ENCODE measurements at places on chromosomes 2 and 18. TPM values are rescaled to one million over a fixed set of nuclear protein-coding genes. Genes with fewer than 3 reads are reported as not detected.

DNA sequence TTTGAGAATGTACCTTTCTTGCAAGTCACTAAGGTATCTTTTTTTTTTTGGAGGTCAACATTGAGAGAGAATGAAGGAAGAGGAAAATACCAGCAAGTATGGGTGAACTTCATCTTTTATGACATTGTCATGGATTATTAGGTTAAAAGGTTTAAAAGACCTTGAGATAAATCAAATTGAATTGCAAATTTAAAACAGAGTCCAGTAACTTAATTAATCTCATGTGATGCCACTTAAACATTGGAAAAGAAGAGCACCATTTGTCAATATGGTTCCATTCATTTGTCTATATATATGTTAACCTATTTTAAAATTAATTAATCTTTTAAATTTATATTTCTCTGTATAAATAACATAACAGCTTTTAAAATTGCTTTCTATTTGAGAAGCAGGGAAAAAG, 83.8 kb downstream of the PPP1R1C start:
- H3K4me3 ChIP-seq = no peak overlapping the region
- DNase-seq = no peak
- H3K36me3 ChIP-seq = no peaks in the 10 kb centered on the region
- H3K27me3 ChIP-seq = no peaks in the 10 kb centered on the region

GRCh38 chr2:5392658-5393057, 299.5 kb upstream of the SOX11 start:
- H3K36me3 ChIP-seq = no peaks in the 10 kb centered on the region
- H3K4me1 ChIP-seq = peaks cover 12% of the 10 kb centered on the region

DNA sequence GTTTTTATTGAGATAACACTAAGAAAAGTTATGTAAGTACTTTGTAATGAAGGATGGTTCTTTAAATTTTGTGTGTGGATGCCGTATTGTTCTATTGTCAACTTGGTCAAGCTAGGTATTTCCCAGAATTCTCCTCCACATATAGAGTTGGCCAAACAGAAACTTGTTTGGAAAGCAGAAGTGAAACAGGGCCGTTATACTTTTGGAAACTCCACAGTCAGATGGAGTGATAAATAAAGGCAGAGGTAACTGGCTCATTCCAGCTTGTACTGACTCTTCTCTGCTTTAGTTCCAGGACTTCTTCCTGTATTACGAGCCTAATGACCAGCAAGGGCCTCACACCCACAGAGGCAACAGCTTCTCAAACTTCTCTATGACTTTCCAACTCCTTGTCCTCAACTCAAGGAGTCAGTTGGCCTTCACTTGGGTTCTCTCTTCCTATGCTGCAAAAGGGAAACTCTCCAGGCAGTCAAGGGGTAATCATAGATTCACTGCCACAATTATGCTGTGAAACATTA, 16.4 kb upstream of the STARD7 start:
- peaks cover 4% of the 10 kb centered on the region for H3K36me3 ChIP-seq
- no peak for DNase-seq
- H3K27ac ChIP-seq = no peak overlapping the region
- H3K4me3 ChIP-seq = no peak overlapping the region
- no peaks in the 10 kb centered on the region for H3K4me1 ChIP-seq

GRCh38 chr2:177295484-177295883, 31.0 kb upstream of the NFE2L2 start:
- H3K27me3 ChIP-seq = no peaks in the 10 kb centered on the region
- peak overlapping the region; percentile 16 for H3K27ac ChIP-seq
- no peak for DNase-seq

DNA sequence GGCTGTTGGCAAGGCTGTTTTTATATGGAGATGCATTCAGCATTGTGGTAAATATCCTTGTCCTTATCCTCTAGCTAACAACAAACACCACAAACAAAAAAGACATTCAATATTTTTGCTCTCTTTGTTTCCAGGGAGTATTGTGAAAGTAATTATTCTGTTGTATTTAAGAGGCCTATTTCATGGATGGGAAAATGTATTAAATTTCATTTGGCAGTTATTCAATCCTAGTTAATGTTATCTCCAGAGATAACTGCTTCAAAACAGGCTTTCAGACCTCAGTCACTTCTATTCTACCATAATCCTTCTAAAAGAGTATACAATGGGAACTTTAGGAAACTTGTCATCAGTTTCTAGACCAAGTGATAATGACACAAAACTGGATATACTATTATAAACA, 280.5 kb upstream of the CCDC68 start:
- H3K27me3 ChIP-seq = no peaks in the 10 kb centered on the region
- no peak overlapping the region for H3K27ac ChIP-seq
- peaks cover 48% of the 10 kb centered on the region for H3K4me1 ChIP-seq
- H3K36me3 ChIP-seq = peaks cover 22% of the 10 kb centered on the region
- no peak for DNase-seq

GRCh38 chr2:196591621-196592022, 47.9 kb upstream of the CCDC150 start:
- DNase-seq = no peak
- H3K36me3 ChIP-seq = no peaks in the 10 kb centered on the region
- peaks cover 48% of the 10 kb centered on the region for H3K4me1 ChIP-seq
- peak overlapping the region; percentile 96 for H3K4me3 ChIP-seq
- H3K27me3 ChIP-seq = peaks cover 48% of the 10 kb centered on the region

DNA sequence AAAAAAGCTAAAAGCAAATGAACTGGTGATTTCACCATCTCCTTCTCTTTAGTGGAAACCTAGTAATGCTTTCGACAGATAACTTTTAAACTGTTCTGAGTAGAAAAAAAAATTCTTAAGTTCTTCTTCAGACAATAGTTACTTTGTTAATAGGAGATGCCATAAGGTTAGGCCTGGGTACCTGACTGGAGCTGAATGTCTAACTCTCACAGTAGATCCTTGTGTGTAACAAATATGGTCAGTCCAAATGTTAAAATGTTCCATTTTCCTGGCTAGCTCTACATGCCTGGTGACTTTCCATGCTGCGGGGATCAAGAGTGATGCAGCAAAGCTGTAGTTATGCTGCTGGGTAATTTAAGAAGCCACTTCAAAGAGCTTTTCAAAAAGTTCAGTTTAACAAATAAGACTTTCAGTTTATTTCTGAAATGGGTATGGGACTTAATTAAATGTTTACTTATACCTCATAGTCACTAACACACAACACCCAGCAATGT, 264.0 kb upstream of the SESTD1 start:
- DNase-seq = no peak
- H3K4me3 ChIP-seq = no peak overlapping the region
- H3K36me3 ChIP-seq = no peaks in the 10 kb centered on the region
- peaks cover 23% of the 10 kb centered on the region for H3K4me1 ChIP-seq
- no peaks in the 10 kb centered on the region for H3K27me3 ChIP-seq

DNA sequence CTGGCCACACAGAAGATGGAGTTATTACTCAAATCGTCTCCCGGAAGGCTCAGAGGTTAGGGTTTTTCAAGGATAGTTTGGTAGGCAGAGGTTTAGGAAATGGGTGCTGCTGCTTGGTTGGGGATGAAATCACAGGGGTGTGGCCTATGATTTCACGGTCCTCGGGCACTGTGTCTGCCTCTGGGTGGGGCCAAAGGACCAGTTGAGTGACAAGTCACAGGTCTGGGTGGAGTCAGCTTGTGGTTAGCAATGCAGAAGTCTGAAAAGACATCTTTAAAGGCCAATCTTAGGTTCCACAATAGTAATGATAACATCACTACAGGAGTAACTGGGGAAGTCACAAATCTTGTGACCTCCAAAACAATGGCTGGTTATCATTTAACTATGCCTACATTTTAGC, 387.8 kb downstream of the ZNF521 start:
- no peak overlapping the region for H3K27ac ChIP-seq
- H3K4me1 ChIP-seq = peaks cover 4% of the 10 kb centered on the region
- peaks cover 19% of the 10 kb centered on the region for H3K27me3 ChIP-seq
- no peak overlapping the region for H3K4me3 ChIP-seq

- peaks cover 8% of the 10 kb centered on the region for H3K27me3 ChIP-seq
- no peak overlapping the region for H3K4me3 ChIP-seq
- no peaks in the 10 kb centered on the region for H3K36me3 ChIP-seq
- H3K4me1 ChIP-seq = peaks cover 6% of the 10 kb centered on the region
- H3K27ac ChIP-seq = no peak overlapping the region
Measured at GRCh38 chr18:13543144-13543543, 183.2 kb downstream of the FAM210A start.

- DNase-seq = no peak
- peaks cover 21% of the 10 kb centered on the region for H3K36me3 ChIP-seq
- H3K4me1 ChIP-seq = peaks cover 27% of the 10 kb centered on the region
- no peak overlapping the region for H3K27ac ChIP-seq
- H3K4me3 ChIP-seq = no peak overlapping the region
Measured at GRCh38 chr18:55236150-55236931, 277.1 kb upstream of the CCDC68 start.

DNA sequence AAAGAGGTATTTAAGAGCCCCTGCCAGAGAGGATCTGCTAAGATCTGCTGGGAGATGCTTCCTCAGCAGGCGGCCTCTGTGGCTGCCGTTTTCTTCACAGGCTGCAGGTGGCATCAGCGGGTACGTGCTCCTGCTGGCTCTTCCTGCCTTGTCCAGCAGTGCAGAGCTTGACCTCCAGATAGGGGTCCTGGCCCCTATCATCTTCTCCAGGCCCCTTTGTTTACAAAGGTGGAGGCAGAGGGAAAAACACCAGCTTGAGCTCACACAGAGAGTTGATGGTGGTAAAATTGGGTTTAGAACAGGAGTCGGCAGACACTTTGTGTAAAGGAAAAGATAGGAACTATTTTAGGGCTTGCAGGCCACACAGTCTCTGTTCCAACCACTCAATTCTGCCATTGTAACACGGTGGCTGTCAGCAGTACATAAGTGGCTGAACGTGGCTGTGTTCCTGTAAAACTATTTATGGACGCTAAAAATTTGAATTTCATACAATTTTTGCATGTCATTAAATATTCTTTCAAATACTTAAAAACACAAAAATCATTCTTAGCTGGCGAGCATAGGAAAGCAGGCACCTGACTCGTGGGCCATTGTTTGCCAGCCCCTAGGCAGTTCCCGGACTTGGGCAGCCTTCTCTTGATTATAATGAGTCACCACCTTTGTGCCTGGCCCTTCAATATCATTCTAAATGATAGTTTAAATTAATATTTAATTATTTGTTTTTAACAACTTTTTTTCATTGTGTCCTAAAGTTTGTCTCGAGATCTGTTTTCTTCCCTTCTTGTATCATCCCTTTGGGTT, 98.2 kb upstream of the B3GNT7 start:
- no peak overlapping the region for H3K4me3 ChIP-seq
- no peak for DNase-seq
- peaks cover 17% of the 10 kb centered on the region for H3K4me1 ChIP-seq
- H3K27me3 ChIP-seq = no peaks in the 10 kb centered on the region
- H3K36me3 ChIP-seq = peaks cover 18% of the 10 kb centered on the region
- peak overlapping the region; percentile 52 for H3K27ac ChIP-seq

DNA sequence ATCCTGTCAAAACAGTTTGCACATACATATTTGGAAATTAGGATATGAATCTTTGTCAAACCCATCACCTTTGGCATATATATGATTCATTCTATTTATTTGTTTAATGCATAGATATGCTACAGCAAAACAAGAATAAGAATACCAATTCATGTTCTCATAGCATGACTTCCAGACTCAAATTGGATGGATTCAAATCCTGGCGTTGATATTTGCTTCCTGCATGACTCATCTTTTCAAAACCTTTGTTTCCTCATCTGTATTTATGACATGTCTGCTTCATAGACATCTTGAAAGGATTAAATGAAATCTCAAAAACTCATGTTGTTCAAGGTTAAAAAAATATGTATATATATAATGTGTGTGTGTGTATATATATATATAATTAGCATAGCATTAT, 261.3 kb downstream of the MBD5 start:
- DNase-seq = no peak
- no peak overlapping the region for H3K27ac ChIP-seq
- peaks cover 2% of the 10 kb centered on the region for H3K36me3 ChIP-seq
- H3K4me3 ChIP-seq = no peak overlapping the region
- H3K4me1 ChIP-seq = no peaks in the 10 kb centered on the region
- no peaks in the 10 kb centered on the region for H3K27me3 ChIP-seq

DNA sequence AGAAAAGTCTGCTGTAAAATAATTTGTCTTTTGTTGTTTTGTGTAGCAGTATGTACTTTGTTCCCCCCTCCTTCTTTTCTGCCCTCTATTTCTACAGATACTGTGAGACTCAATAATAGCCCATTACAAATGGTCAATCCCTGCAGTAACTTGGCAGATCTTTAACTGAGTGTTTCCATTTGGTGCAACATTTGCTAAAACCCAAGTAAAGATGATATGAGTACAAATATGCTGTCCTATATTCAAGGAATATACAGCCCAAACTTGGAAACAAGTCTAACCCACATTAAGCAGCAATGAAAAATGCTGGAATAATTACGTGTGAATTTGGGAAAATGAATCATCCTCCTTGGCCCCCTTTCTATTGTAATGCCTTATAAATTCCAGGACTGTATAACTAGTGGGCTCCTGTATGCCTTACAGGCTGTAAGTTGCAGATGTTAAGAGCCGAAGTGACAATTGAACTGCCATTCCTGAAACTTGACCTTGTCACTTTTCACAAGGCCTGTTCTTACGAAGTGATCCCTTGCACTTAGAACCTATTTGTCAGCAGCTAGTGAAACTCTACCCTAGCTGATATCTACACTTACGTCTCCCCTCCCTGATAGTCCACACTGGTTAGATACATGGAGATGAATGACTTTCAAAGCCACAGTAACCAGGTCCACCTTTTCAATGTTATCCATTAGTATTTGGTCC, 104.9 kb downstream of the IRS1 start:
- peaks cover 24% of the 10 kb centered on the region for H3K4me1 ChIP-seq
- no peaks in the 10 kb centered on the region for H3K36me3 ChIP-seq
- H3K27ac ChIP-seq = no peak overlapping the region
- H3K4me3 ChIP-seq = no peak overlapping the region
- no peak for DNase-seq
- H3K27me3 ChIP-seq = no peaks in the 10 kb centered on the region

DNA sequence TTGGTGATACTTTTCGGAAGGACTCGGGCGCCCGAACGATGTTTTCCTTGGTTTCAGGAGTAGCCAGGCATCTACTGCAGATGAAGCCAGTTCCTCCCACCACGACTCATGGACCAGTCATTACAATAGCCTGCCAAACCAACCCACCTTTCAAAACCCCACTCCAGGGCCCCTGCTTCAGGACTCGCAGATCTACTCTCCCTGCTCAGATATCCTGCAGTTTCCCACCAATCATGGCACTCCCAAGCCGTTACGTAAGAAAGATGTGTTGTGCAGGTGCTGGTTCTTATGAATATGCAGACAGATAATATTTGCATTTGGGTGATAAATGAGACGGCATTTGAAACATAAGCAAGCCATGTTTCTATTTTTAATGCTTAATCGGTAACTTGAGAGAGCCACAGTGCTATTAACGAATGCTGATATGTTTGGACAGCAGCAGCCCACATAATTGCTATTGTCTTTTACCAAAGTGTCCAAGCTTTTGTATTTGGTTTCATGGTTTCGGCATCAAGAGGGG, 3.5 kb upstream of the CYS1 start:
- peaks cover 65% of the 10 kb centered on the region for H3K27me3 ChIP-seq
- peaks cover 22% of the 10 kb centered on the region for H3K4me1 ChIP-seq
- no peak overlapping the region for H3K27ac ChIP-seq
- no peaks in the 10 kb centered on the region for H3K36me3 ChIP-seq
- DNase-seq = no peak
- no peak overlapping the region for H3K4me3 ChIP-seq

- H3K4me1 ChIP-seq = peaks cover 11% of the 10 kb centered on the region
- H3K27ac ChIP-seq = no peak overlapping the region
- H3K27me3 ChIP-seq = peaks cover 12% of the 10 kb centered on the region
- H3K36me3 ChIP-seq = no peaks in the 10 kb centered on the region
Measured at GRCh38 chr2:218383892-218384519, 1.9 kb downstream of the SLC11A1 start.

TBR1 gene
- total RNA-seq = not detected

CXCR2 gene
- not detected for total RNA-seq

LIMS3 gene
- total RNA-seq = 1.8 TPM

EMX1 gene
- total RNA-seq = 0.97 TPM

EFHD1 gene
- 2.5 TPM for total RNA-seq
